Left lobe of liver (tissue), 2 donors: ENCODE measurements at places on chromosomes 3 and 15. TPM values are rescaled to one million over a fixed set of nuclear protein-coding genes. Genes with fewer than 3 reads are reported as not detected.

CHST2 gene
- 1.2 TPM for total RNA-seq

LCTL gene
- total RNA-seq = not detected

CCR3 gene
- total RNA-seq = not detected

LTF gene
- total RNA-seq = 1.7 TPM
